ENCODE measurements at places on chromosomes 3 and 15. TPM values are rescaled to one million over a fixed set of nuclear protein-coding genes. Genes with fewer than 3 reads are reported as not detected.
A peak's percentile ranks its signal among the peaks of the same experiment; 100 is the strongest.

DNA sequence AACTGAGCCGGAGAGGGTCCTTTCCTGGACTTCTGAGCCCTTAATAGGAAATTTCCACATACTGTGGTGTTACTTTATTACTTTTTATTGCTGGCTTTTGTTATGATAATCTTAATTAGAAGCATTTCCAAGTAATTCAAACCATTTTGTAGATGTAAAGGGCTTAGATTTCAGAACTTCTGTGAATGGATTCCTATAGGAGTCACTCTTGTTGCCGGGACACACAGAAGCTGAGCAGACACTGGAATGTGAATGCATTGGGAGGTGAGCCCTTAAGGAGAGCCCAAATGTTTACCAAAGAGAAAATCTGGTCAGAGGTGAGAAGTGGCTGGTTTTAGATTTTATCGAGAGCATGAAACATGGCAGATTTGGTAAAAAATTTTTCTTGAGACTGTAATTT lies 87.4 kb downstream of the FNDC3B start:
- DNase-seq = peak; percentile 53

DNA sequence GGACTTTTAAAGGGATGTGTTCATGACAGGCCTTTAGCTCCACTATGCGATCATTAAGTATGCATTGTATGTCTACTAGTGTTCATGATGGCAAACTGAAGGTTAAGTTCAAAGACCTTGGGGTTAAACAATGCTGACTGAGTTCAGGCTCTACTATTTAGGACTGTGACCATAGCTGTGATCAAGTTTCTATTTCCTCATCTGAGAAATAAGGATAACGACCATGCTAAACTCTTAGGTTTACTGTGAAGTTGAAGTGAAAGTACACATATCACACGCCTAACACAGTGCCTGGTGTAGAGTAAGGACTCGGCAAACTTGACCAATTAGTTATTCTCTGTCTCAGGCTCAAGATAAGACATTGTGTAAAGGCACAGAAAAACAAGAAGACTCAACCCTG lies 243.2 kb downstream of the MBNL1 start:
- DNase-seq = no peak

The GPR87 gene
- total RNA-seq = not detected

- peak; percentile 59 for DNase-seq
These were observed 84.3 kb downstream of the TNIK start for GRCh38 chr3:171375666-171376595.
